ENCODE measurements at places on chromosomes 1 and 21.

DNA sequence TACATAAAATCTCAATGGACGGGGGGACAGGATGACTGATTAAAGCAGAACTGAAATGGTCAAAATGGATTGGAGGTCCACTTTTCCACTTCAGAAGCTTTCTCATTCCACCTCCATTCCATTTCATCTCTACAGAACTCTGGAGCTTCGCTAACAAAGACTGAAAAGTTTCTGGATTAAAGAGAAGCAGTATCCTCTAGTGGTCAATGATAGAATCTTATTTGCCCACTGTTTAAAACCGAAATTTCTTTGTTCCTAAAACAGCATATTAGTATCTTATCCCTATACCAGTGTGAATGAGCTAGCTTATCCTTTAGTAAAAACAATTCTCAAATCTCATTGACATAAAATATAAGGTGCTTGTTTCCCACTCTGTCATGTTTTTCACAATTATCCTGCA is 890.6 kb downstream of the KCNT2 start:
- no peak for DNase-seq

GRCh38 chr1:6001992-6002576 is 9.9 kb upstream of the NPHP4 start:
- DNase-seq: no peak

- no peak for DNase-seq
Measured at GRCh38 chr1:223443397-223443796, 50.2 kb downstream of the CCDC185 start.

DNA sequence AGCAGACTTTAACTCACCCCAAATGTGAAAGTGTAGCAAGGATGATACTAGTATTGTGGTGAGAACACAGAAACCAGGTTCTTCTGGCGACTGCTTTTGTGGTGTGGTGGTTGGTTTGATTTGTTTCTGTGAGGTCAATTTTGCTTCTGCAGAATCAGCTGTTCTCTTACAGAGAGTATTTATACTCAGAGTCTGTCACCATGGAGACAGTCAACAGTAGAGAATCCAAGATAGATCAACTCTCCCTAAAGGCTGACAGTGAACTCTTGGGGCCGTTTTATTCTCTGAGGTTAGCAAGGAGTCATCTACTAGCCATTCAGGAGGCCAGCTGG is at the start of gene CFAP107:
Gene CFAP107, plus strand, starts transcription at position 209 of the 332 bp plus-strand sequence. CDS start 231 bp downstream, outside the sequence.
- DNase-seq: no peak
